ENCODE measurements at places on chromosomes 5 and 9. TPM values are rescaled to one million over a fixed set of nuclear protein-coding genes. Genes with fewer than 3 reads are reported as not detected.

Gene CDX1
- 3.4 TPM for polyA plus RNA-seq

Gene SLCO4C1
- 0.91 TPM for polyA plus RNA-seq

Gene MEGF10
- 2.4 TPM for polyA plus RNA-seq

Gene ACSL6
- 98.7 TPM for polyA plus RNA-seq

Gene SV2C
- polyA plus RNA-seq = 0.24 TPM

Gene NEUROG1
- polyA plus RNA-seq = not detected

Gene CTXN3
- 0.26 TPM for polyA plus RNA-seq

Gene NDST1
- 55.0 TPM for polyA plus RNA-seq

Gene SCGB3A2
- not detected for polyA plus RNA-seq

Gene MCIDAS
- polyA plus RNA-seq = 0.42 TPM

Gene EIF4E1B
- 1.0 TPM for polyA plus RNA-seq

Gene ZBTB26
- polyA plus RNA-seq = 17.3 TPM

Gene CER1
- polyA plus RNA-seq = not detected

Gene GNA14
- 4.4 TPM for polyA plus RNA-seq

Gene TBC1D9B
- polyA plus RNA-seq = 76.1 TPM

Gene GRXCR2
- polyA plus RNA-seq = 0.99 TPM

Measured in testis (tissue), 5 donors.